ENCODE measurements at places on chromosomes 12 and 14. TPM values are rescaled to one million over a fixed set of nuclear protein-coding genes. Genes with fewer than 3 reads are reported as not detected.

TMBIM4 gene
- total RNA-seq: 75.0 TPM

ADAM20 gene
- 0.39 TPM for total RNA-seq

CFAP73 gene
- total RNA-seq: not detected

TMEM253 gene
- not detected for total RNA-seq

SYT10 gene
- total RNA-seq: not detected

DNA sequence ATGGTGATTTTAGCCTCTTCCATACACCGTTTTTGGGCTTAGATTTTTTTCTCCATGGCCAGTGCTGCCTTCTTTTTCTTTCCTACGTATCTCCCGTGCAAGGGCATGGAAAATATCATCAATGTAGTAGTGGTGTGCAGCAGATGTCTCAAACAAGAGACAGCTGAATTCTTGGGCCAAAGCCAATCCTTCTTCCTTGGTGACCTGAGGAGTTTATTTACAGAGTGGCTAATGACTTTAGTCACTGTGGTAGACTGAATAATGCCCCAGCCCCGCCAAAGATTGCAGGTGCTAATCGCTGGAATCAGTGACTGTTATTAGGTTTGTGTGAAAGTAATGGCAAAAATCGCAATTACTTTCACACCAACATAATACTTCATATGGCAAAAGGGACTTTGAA lies 235.5 kb upstream of the NOS1 start:
- no peak overlapping the region for H3K27ac ChIP-seq
- H3K4me3 ChIP-seq: no peak overlapping the region
- DNase-seq: no peak
- no peaks in the 10 kb centered on the region for H3K27me3 ChIP-seq
- H3K4me1 ChIP-seq: no peaks in the 10 kb centered on the region
- H3K36me3 ChIP-seq: no peaks in the 10 kb centered on the region

GRCh38 chr14:103867523-103867953 lies 20.2 kb upstream of the PPP1R13B start:
- peaks cover 3% of the 10 kb centered on the region for H3K4me1 ChIP-seq
- H3K36me3 ChIP-seq: no peaks in the 10 kb centered on the region
- H3K4me3 ChIP-seq: no peak overlapping the region

GRCh38 chr12:92276276-92276675 lies 130.6 kb upstream of the BTG1 start:
- no peaks in the 10 kb centered on the region for H3K27me3 ChIP-seq
- no peak overlapping the region for H3K27ac ChIP-seq
- H3K36me3 ChIP-seq: no peaks in the 10 kb centered on the region
- DNase-seq: no peak
- H3K4me3 ChIP-seq: no peak overlapping the region
- H3K4me1 ChIP-seq: peaks cover 15% of the 10 kb centered on the region

DNA sequence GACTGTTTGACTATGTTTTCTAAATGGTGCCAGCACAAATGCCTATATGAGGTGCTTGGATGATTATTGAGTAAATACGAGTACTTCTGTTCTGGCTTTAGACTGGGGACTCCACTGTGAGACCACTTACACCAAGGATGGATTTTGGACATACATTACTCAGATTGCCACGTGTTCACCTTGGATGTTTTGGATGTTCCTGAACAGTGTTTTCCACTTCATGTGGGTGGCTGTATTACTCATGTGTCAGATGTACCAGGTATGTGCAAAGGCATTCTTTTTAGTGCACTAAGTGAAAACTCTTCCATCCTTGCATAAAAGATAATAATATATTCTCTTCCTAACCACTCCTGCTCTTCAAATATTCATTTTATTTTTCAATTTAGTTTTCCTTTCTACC lies 30.7 kb downstream of the CSRP2 start:
- no peak overlapping the region for H3K27ac ChIP-seq
- H3K4me1 ChIP-seq: no peaks in the 10 kb centered on the region
- peaks cover 17% of the 10 kb centered on the region for H3K36me3 ChIP-seq
- H3K27me3 ChIP-seq: no peaks in the 10 kb centered on the region
- no peak overlapping the region for H3K4me3 ChIP-seq

GRCh38 chr12:114975640-114976310 lies 291.8 kb upstream of the TBX3 start:
- no peaks in the 10 kb centered on the region for H3K36me3 ChIP-seq
- DNase-seq: no peak
- no peak overlapping the region for H3K4me3 ChIP-seq
- H3K4me1 ChIP-seq: no peaks in the 10 kb centered on the region
- H3K27me3 ChIP-seq: no peaks in the 10 kb centered on the region

GRCh38 chr14:44620121-44621019 lies 113.3 kb upstream of the FSCB start:
- no peak overlapping the region for H3K27ac ChIP-seq
- no peaks in the 10 kb centered on the region for H3K36me3 ChIP-seq
- no peaks in the 10 kb centered on the region for H3K27me3 ChIP-seq
- DNase-seq: no peak

DNA sequence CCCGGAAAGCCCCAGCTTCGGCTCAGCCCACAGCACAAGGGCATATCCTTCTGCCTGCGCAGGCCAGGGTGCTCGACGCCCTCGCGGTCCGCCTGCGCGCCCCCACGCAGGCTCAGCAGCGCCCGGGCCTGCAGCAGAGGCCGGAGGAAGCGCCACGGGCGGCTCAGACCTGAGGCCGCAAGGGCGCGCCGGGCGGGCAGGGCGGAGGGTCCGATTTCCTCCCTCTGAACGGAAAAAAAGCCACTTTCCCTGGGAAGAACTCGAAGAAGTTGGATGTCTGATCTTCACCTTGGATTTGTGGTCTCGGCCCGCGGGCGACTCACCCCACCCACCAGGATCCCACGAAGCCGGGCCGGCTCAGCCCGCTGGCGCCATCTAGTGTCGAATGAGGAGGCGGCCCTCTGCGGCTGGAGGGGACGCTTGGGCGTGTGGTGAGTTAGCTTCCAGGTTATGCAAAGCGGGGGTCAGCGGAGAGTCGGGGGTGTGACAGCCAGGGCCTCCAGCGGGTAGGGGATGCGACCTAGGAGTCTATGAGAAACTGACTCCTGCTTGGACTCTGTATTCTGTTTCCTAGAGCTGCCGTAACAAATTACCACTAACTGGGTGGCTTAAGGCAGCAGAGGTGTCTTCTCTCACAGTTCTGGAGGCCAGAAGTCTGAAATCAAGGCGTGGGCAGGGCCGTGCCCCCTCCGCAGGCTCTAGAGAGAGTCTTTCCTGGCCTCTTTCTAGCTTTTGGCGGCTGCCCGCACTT lies 40.0 kb upstream of the SRSF5 start:
- peaks cover 24% of the 10 kb centered on the region for H3K4me1 ChIP-seq
- peaks cover 5% of the 10 kb centered on the region for H3K27me3 ChIP-seq
- peak overlapping the region; percentile 20 for H3K27ac ChIP-seq
- peak overlapping the region; percentile 52 for H3K4me3 ChIP-seq
- H3K36me3 ChIP-seq: no peaks in the 10 kb centered on the region

- H3K4me3 ChIP-seq: no peak overlapping the region
- peaks cover 23% of the 10 kb centered on the region for H3K27me3 ChIP-seq
- no peak overlapping the region for H3K27ac ChIP-seq
- no peaks in the 10 kb centered on the region for H3K36me3 ChIP-seq
- no peak for DNase-seq
- no peaks in the 10 kb centered on the region for H3K4me1 ChIP-seq
These were observed 38.3 kb downstream of the PDE6H start for GRCh38 chr12:15011162-15011561.

GRCh38 chr12:109120557-109120956 lies 4.2 kb downstream of the ACACB start:
- peaks cover 3% of the 10 kb centered on the region for H3K4me1 ChIP-seq
- H3K27ac ChIP-seq: no peak overlapping the region
- no peak overlapping the region for H3K4me3 ChIP-seq
- H3K36me3 ChIP-seq: no peaks in the 10 kb centered on the region
- DNase-seq: no peak

DNA sequence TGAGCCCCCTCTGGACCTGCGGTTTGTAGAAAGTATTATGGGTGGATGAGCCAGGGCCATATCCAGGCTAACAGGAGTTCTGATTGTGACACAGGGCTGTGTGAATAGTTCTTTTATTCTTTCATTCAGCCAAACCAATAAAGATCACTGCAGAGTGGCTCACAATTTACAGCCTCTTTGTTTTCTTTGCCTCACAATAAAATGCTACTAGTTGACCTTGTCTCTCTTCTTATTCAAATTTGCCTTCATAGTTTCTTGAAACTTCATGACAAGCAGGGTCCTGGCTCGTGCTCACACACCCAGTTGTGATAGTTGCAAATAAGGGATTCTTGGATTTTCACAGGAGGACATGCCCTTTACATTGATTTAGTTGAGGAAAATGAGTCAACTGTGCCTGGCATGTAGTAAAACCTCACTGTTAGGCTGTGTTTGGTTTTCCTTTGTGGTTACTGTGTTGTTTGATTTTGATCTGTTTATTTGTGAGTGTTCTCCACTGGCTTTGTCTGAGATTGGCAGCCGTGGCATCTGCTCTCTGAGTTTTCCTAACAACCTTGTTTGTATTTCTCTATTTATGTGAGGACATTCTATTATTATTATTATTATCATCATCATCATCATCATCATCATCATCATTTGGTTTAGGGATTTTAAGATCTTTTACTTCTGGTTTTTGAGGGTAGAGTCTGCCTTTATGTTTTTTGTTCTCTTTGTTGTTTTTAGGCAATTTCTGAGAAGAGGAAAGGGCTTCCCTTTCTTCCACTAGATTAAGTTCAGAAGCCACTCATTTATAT lies 2.7 kb upstream of the KRT6B start:
- no peaks in the 10 kb centered on the region for H3K36me3 ChIP-seq
- DNase-seq: no peak
- H3K27ac ChIP-seq: no peak overlapping the region
- H3K4me3 ChIP-seq: no peak overlapping the region

GRCh38 chr12:116537101-116537904 lies 21.9 kb upstream of the MAP1LC3B2 start:
- peaks cover 45% of the 10 kb centered on the region for H3K4me1 ChIP-seq
- peak overlapping the region; percentile 71 for H3K27ac ChIP-seq
- no peaks in the 10 kb centered on the region for H3K27me3 ChIP-seq

GRCh38 chr12:47751561-47751960 lies 7.1 kb downstream of the RAPGEF3 start:
- no peak overlapping the region for H3K27ac ChIP-seq
- no peaks in the 10 kb centered on the region for H3K36me3 ChIP-seq
- DNase-seq: no peak
- H3K27me3 ChIP-seq: no peaks in the 10 kb centered on the region

GRCh38 chr12:120775862-120776552 lies 50.4 kb downstream of the ACADS start:
- H3K4me3 ChIP-seq: no peak overlapping the region
- H3K27me3 ChIP-seq: no peaks in the 10 kb centered on the region
- no peak overlapping the region for H3K27ac ChIP-seq
- H3K4me1 ChIP-seq: peaks cover 27% of the 10 kb centered on the region

All from activated T-helper 2 cell treated with anti-CD3 and anti-CD28 coated beads, Interferon-gamma antibody, Interleukin-2, Interleukin-4, amounts not matched to agents 10 μg/mL and 5 μg/mL and 100 μg/mL, durations not matched to agents 14 hours and 24 hours and 36 hours (primary cell).